Breast epithelium (tissue), 4 donors: ENCODE measurements at places on chromosomes 2 and 18. TPM values are rescaled to one million over a fixed set of nuclear protein-coding genes. Genes with fewer than 3 reads are reported as not detected.
A peak's percentile ranks its signal among the peaks of the same experiment; 100 is the strongest.

- DNase-seq: no peak
Measured at GRCh38 chr2:229419158-229419557, 148.1 kb upstream of the PID1 start.

The KCNG2 gene
- total RNA-seq: 0.66 TPM

DNA sequence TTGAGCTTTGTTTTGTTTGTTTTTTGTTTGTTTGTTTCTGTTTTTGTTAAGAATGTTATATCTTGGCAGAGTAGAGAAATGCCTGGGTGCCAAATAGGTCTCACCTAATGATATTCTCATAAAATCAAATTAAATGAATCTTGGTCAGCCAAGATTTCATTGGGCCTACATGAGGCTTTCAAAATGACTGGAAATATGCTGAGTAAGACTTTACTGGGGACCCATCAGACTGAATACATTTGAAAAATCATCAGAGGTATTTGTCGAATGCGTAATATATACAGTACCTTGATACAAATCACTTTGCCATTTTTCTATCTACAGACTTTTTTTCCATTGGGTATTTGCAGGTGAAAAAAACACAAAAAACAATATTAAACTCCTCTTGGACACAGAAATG lies 480.8 kb downstream of the CDH2 start:
- no peak for DNase-seq

GRCh38 chr2:3483227-3483985 lies 35.9 kb downstream of the ADI1 start:
- DNase-seq: peak; percentile 78

DNA sequence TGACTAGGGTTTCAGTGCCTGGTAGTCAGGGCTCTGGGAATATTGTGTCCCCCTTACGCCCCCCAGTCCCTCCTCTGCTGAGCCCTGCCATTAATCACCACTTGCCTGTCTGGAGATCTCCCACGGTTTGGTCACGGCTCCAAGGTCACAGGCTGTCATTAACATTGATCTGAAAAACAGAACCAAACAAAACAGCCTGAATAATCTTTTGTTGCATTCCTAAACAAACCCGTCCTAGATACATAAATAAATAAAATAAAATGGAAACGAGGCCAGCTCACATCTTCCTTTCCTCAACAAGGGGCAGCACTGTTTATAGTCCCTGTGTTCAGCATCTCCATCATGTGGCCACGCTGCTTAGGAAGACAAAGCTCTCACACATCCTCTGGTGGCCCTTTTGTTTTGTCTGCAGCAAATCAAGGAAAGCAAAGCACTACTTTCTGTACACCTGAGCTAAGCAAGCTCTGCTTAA lies 282.8 kb downstream of the AGPS start:
- DNase-seq: no peak

DNA sequence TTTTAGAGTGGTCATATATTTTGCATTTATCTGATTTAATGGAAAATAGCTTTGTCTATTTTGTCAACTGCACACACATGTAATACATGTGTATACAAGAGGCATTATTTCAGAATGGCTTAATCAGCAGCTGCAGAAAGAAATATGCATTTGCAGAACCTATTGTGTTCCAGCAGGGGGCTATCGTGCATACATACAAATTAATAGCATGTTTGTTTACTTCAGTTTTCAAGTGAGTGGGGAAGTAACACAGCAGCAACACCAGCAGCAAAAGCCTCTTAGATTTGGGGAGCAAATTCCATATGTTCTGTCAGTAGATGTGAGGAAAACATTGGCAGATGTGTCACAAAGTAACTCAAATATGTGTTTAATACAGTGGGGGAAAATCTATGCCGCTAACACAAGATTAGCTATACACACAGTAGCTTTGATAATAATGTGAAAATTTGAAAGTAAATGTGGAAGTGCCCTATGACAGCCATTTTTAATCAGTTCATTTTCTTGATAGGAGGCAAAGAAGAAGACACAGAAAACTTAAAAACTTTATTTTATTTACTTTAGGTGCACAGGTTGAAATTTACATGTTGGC lies 218.1 kb downstream of the WDR7 start:
- DNase-seq: no peak

GRCh38 chr18:63303547-63303946 lies 16.0 kb downstream of the BCL2 start:
- no peak for DNase-seq

The FAM237A gene
- not detected for total RNA-seq
